ENCODE measurements at places on chromosomes 6 and 20.
A peak's percentile ranks its signal among the peaks of the same experiment; 100 is the strongest.

- no peak for DNase-seq
These were observed 204.9 kb upstream of the ID4 start for GRCh38 chr6:19632230-19632629.

GRCh38 chr20:34475979-34476736 is 40.1 kb upstream of the DYNLRB1 start:
- DNase-seq: peak; percentile 66

GRCh38 chr20:47915495-47915894 is 130.2 kb upstream of the SULF2 start:
- no peak for DNase-seq

DNA sequence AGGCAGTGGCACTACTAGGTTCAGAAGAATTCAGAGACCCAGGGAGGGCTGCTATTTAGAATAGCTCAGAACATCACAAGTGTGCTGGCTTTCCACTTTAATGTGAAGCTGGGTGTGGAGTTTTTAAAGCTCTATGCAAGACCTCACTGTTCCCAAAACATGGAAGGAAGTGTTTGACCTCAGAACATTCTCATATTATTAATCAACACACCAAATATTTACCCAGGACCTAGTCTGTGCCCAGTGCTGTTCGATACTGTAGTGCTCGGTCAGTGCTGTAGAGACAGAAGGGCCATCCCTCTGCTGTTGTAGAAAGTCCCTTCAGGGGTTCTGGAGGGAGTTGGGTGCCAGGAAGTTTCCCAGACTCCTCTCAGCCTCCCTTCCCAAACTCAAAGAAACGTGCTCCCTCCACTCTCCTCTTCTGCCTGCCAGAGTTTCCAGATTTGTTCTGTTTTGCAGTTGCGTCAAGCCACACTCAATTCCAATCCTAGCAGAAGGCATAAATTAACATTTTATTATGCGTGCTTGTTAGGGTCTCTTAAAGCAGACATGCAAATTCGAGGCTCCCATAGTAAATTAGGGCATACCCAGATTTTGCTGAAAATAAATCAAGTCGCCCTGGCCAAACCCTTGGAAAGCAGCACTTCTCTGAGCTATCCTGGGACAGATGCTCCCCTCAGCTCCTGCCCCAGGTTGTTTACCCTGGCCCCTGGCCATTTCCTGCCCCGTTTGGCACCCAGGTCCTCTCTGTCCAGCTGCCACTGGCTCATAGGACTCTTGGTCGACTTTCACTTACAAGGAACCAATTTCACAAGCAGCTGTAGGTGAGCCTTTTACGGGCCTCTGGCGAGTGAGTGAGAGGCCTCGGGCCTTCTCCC is 248.6 kb downstream of the HIVEP2 start:
- no peak for DNase-seq

- DNase-seq: no peak
These were observed 256.2 kb upstream of the MANEA start for GRCh38 chr6:95321126-95321525.

- no peak for DNase-seq
These were observed 1.8 kb downstream of the GJA1 start for GRCh38 chr6:121436960-121437850.

GRCh38 chr20:51695574-51696303 is 72.5 kb downstream of the ATP9A start:
- no peak for DNase-seq
